ENCODE measurements at places on chromosomes 2 and 18.

- DNase-seq: no peak
These were observed 23.5 kb upstream of the ELAC1 start for GRCh38 chr18:50944245-50944932.

GRCh38 chr2:88765154-88765888, 73.8 kb downstream of the RPIA start:
- DNase-seq: no peak

DNA sequence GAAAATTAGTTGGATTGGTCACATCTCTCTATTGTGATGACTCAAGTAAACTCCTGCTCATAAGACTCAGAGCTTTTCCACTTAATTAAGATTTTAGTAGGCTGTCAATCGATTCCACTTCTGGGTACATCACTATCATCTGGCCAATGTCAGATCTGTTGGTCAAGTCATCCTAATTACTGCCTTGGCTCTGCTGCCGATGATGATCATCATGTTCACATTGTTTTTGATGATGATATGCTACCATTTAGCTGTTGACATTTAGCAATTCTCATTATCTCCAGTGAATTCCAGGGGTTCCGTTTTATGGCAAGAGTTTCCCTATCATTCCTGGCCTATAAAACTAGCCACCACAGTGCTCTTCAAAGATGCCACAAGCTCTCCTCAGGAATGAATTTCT, 253.4 kb downstream of the IKZF2 start:
- no peak for DNase-seq

DNA sequence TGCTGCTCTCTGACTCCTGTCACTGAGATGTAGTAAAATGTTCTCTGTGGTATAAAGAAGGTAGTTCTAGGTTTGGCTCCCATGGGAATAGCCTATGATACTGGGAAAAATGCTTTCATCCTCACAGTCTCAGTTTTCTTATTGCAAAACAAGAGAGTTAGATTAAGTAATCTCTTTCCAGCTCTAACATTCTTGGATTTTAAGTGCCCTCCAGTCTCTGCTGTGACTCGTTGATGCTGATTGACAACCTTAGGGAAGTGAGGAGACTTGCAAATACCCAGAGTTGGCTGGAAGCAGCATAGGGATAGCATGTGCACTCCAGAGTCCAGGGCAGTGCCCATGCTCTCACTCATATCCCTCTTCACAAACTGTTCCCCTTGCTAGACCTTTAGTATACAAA, 534.9 kb downstream of the SLC4A3 start:
- DNase-seq: peak; percentile 65

- DNase-seq: peak; percentile 24
These were observed 11.1 kb upstream of the KLHL30 start for GRCh38 chr2:238127165-238128060.

DNA sequence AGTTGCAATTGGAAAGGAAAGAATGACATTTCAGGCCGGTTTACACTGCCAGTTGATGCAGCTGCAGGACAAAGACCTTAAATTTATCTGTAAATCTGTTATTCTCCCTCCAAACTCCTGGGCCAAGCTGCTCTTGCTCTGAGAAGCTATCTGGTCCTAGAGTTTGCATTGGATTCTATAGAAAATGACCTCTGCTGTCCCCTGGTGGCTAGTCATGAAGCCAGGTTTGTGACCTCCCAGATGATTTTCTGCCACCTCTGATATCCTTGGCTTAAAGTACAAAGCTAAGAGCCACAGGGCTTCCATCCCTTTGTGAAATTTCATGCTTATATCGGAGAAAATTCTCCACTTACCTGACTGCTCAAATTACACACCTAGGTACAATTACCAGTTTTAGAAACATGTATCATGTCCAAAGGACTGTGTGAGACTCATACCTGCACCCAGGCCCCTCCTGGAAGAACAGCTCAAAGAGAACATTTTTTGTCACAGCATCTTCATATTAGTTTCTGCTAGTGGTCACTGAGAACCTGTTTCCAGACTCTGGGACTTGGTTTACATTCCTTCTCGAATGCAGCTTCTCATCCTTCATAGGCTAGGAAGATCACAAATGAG, 28.9 kb upstream of the IER3IP1 start:
- no peak for DNase-seq

GRCh38 chr2:212919238-212919637, 232.2 kb downstream of the IKZF2 start:
- DNase-seq: no peak

- DNase-seq: no peak
These were observed 1507.2 kb upstream of the PIK3C3 start for GRCh38 chr18:40447820-40448219.

DNA sequence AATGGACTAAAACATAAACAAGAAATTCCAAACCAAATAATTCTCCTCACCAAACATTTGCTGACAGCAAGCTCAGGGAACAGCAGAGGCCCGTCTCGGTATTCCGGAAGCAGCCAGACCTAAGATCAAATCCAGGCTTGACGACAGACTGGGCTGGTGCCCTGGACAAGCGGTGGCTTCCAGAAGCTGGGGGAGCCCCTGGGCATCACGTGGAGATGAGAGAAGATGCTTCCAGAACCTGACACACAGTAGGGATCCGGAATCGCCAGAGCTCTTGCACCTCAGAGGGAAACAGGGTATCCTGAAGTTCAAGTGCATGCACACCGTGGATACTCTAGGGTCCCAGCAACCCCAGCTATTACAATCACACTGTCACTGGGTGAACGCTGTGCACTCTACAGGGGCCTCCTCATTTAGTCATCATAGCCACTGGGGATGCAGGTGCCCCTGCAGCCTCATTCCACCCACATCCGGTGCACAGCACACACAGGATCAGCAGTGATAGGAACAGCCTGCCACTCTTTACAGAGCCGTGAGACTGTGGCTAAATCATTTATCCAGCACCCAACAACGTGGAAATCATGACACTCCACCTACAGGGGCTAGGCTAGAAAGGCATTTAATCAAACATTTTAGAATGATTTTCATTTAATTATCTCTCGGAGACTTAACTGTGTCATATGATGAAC, 102.6 kb downstream of the HDAC4 start:
- DNase-seq: no peak

DNA sequence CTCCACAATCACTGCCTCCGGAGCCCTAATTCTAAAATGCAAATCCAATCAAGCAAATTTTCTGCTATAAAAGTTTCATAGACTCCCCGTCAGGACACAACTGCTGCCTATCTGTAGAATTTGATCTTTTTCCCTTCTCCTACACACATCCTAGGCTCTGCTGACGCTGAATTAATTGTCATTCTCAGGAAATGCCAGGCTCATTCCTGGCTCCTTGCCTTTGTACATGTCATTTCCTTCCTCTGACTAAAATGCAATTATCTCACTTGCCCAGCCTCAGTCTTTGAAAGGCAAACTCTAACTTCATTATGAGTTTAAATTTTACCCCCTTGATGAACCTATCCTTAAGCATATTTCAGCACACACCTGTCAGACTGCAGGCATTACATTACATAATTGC, 844.9 kb upstream of the CRIM1 start:
- DNase-seq: no peak

GRCh38 chr2:106175086-106175850, 18.8 kb downstream of the UXS1 start:
- no peak for DNase-seq

GRCh38 chr18:3665204-3665603, 215.2 kb downstream of the TGIF1 start:
- DNase-seq: no peak

GRCh38 chr18:59871711-59872362, 28.0 kb upstream of the PMAIP1 start:
- DNase-seq: no peak

GRCh38 chr2:212902421-212902820, 249.0 kb downstream of the IKZF2 start:
- DNase-seq: no peak

- no peak for DNase-seq
These were observed 151.6 kb downstream of the PTGR3 start for GRCh38 chr18:75057169-75057960.

GRCh38 chr2:60490441-60490840, 63.0 kb downstream of the BCL11A start:
- DNase-seq: no peak

DNA sequence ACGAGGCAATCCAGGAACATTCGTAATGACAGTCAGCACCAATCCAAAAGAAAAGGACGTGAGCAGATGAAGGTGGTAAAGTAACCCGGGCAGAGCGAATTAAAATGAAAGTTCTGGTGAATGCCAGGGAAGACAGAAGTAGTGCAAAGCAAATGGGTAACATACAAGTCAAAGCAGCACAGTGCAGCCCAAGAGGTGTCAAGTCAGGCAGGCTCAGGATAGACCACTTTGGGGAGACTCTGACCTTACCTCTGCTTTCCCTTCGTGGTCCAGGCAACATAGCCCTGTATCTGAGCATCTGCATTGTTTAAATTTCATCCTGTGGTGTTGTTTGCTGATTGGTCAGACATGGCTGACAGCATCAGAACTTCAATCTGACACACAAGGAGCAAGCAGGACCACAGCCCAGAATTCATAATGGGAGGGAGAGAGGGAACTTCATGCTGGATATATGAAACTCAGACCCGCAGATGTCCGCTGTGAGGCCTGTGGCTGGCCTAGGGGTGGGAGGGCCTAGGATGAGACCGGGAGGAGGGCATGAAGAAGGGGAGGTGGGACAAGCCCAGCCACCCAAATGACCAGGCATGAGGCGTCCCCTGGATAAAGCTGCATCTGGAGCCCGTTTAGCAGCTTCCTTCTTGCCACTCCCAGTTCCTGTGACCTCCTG, 285.7 kb downstream of the TCF4 start:
- DNase-seq: no peak

DNA sequence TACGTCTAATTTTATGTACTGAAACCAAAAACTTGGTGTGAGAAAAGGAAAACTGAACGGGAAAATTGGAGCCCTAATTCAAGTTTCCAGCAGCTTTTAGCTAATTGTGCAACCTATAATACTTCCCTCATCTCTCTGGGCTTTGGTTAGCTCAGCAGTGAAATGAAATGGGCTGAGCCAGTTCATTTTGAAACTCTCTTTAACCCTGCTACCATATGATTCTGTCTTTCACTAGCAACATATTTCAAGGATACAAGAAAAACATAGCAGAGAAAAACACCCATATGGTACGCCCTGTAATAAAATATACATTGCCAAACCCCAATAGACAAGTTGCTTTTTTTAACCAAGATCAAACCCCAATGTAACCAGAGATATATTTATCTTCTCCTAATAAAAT, 799 bp downstream of the SYT4 start:
- no peak for DNase-seq

DNA sequence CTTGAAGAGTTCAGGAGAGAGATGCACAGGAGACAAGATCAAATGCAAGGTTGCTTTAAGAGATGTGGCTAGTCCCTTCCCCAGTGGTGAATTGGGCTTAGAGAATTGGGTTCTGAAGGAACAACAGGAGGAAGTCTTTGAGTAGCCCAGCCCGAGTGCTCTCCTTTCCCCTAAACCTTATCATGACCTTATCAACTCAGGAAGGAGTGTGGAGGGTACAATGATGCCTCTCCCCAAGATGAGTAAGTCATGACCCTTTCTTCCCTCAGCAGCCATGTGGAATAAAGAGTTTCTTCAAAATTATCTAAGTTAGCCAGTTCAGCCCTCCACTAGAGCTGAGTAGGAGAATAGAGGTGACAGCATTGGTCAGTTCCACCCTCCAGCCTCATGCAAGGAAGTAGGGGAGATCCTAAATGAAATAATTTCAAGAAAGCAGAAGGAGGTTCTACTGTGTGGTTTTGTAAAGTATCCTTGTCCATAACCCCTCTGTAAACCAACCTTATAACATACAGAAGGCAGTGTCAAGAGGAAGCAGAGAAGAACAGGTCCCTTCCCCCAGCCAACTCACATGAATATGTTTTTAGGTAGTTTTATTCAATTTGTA, 88.4 kb downstream of the ARHGAP15 start:
- DNase-seq: no peak

DNA sequence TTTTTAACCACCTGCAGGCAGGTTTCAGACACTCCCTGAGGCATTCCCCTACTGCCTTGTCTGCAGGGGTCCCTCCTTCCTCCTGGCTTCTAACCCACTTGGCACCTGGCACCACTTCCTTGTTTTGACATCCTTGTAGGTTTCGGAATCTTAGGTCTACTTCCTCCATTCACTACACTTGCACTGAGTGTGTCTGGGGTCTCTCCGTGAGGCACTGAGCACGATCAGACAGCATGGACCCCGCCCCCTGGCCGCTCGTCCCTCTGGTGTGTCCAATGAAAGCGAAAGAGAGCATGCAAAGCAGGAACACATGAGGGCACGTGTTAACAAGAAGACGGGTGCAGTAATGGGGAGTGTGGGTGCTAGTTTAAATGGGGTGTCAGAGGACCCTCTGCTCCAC, 63.8 kb downstream of the HAUS1 start:
- no peak for DNase-seq

GRCh38 chr2:130198343-130198742, at the start of gene TUBA3E:
Gene TUBA3E (minus strand): TSS chr2:130198439. CDS start chr2:130198360, 79 bp downstream.
- DNase-seq: no peak

DNA sequence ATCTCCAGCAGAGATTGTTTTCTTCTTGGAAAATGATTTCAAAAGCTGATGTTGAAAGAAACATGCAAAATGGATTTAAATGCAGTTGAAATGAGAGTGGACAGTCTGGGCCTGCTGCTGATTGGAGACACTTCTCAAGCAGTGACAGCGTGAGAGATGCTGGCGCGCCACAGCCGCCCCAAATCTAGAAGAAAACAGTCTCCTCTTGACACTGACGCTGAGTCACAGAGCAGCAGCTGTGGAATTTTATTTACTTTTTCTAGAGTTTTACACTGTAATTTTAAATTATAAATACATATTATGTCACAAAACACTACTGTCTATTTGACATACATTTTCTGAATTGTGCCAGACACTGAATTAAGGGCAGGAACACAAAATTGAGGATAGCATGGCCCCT, 121.8 kb upstream of the TMEM200C start:
- DNase-seq: no peak

- DNase-seq: no peak
These were observed 7.9 kb downstream of the CROCC2 start for GRCh38 chr2:240913810-240914644.

DNA sequence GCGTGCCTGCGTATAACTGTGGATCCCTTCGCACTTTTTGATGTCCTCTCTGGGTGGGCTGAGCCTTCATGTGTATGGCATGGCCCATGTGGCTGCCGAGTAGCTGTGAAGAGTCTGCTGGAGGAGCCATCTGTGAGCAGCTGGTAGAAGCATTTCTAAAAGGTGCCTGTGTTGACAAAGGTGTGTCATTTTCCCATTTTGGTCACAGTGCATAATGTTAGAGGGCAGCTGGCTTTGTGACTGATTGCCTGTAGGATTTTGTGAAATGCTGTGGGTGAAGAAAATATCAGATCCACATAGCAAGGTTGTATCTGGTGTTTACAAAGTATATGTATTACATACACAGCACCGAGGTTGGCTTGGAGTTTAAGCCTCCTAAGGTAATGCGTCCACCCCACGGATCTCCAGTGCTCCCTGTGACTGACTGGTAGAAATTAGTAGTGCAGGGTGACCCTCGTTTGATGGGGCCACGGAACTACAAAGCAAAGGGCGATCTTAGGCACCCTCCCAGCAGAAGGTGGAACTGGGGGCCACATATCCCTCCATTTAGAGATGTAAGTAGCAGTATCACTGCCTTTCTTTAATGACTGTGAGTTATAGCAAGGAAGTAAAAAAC, 16.5 kb downstream of the GATA6 start:
- no peak for DNase-seq
